CD4-positive, CD25-positive, alpha-beta regulatory T cell (primary cell): ENCODE measurements at places on chromosomes 4 and X. TPM values are rescaled to one million over a fixed set of nuclear protein-coding genes. Genes with fewer than 3 reads are reported as not detected.

GRCh38 chr4:55078987-55079386 is 46.4 kb downstream of the KDR start:
- H3K4me3 ChIP-seq: no peak overlapping the region
- no peak overlapping the region for H3K27ac ChIP-seq
- no peaks in the 10 kb centered on the region for H3K27me3 ChIP-seq
- no peaks in the 10 kb centered on the region for H3K4me1 ChIP-seq

The PTPN13 gene
- total RNA-seq: 4.6 TPM

DNA sequence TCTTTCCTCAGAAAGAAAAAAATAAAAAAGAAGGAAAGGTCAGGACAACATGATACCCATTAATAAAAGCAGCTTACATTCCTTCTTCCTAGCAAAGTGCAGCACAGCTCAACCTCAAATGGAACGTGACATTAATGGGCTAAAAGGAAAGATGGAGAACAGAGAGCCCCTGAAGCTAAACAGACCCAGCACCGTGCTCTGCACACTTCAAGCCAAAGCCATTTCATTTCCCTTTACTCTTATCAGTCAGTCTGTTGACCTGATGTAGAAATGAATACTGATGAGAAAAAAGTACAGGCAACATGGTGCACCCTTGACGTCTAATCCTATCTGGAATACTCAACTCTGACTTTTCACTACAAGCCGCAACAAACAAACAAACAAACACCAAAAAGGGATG is 57.7 kb upstream of the EDNRA start:
- no peak overlapping the region for H3K4me3 ChIP-seq
- no peaks in the 10 kb centered on the region for H3K36me3 ChIP-seq
- no peak for DNase-seq

The SERPINA7 gene
- total RNA-seq: not detected

The JADE3 gene
- total RNA-seq: 0.44 TPM

The SHROOM4 gene
- 0.17 TPM for total RNA-seq

- H3K27me3 ChIP-seq: peaks cover 3% of the 10 kb centered on the region
- H3K4me3 ChIP-seq: peak overlapping the region; percentile 77
- no peaks in the 10 kb centered on the region for H3K36me3 ChIP-seq
- peak overlapping the region; percentile 77 for H3K27ac ChIP-seq
Measured at GRCh38 chrX:18424482-18425198, 768 bp upstream of the CDKL5 start.

The SPINK2 gene
- total RNA-seq: 2.0 TPM

DNA sequence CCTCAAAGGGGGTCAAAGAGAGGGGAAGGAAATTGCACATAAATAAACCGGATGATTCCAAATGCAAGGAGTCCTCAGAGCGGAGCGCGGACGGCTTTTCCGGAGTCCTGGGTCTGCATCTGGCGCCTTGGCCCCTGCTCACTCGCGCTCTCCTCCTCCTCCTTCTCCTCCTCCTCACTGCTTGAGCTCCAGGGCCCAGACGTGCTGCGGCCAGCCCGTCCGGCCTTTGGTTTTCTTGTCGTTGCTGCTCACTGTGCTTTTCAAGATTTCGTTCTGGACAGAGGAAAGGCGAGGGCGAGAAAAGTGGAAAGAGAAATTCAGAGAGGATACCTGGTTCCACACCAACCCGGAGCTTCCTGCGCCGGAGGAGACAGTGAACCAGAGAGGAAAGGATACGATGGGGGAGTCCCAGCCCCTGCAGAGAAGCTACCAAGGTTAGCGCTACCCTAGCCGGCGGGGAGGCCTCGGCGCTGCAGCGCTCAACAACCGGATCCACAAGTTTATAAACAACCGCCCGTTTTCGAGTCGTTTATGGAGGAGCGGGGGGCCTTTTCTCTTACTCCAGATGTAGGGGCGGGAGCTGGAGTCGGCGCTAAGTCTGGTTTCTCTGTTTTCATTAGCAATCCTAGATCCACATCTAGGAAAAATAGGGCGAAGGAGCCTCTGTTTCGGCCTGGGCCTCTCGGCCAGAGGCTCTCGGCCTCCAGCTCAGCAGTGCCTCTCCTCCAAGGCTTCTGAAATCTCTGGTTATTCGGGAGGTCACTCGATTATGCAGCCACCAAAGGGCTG is 2.7 kb downstream of the HAND2 start:
- H3K27me3 ChIP-seq: peaks cover 30% of the 10 kb centered on the region
- no peaks in the 10 kb centered on the region for H3K36me3 ChIP-seq
- H3K27ac ChIP-seq: no peak overlapping the region
- no peak for DNase-seq
- H3K4me3 ChIP-seq: no peak overlapping the region
- peaks cover 20% of the 10 kb centered on the region for H3K4me1 ChIP-seq

DNA sequence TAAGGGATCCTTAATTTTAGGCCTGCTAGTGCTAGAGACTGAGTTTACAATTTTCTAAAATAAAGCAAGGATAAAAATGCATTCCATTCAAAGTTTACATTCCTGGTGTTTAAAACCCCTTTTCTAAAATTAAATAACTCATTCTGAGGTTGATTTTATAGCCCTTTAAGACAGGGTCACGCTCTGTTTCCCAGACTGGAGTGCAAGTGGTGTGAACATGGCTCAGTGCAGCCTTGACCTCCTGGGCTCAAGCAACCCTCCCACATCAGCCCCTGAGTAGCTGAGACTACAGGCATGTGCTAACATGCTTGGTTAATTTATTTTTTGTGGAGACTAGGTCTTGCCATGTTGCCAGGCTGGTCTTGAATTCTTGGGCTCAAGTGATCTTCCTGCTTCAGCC is 6.8 kb upstream of the CDKL2 start:
- peaks cover 7% of the 10 kb centered on the region for H3K36me3 ChIP-seq
- DNase-seq: no peak
- H3K27me3 ChIP-seq: no peaks in the 10 kb centered on the region
- no peak overlapping the region for H3K27ac ChIP-seq

- no peak overlapping the region for H3K27ac ChIP-seq
- no peaks in the 10 kb centered on the region for H3K36me3 ChIP-seq
- DNase-seq: no peak
- no peak overlapping the region for H3K4me3 ChIP-seq
- peaks cover 12% of the 10 kb centered on the region for H3K27me3 ChIP-seq
Measured at GRCh38 chr4:107034996-107035818, 906 bp downstream of the DKK2 start.

The MBNL3 gene
- total RNA-seq: 14.0 TPM

The CPE gene
- total RNA-seq: 1.8 TPM

DNA sequence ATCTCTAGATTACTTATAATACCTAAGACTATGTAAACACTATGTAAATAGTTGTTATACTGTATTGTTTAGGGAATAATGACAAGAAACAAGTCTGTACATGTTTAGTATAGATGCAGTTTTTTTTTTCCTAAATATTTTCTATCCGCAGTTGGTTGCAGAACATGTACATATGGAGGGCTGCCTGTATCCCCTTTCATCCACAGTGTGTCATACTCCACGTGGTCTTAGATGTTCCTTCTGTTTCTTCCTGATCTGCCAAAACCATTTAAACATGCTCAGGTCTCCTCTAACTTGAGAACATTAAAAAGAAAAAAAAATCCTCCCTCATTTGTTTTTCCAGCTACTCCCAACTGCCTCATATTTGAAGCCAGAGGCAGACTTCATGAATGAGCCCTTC is 14.0 kb downstream of the OCIAD1 start:
- DNase-seq: no peak
- no peaks in the 10 kb centered on the region for H3K4me1 ChIP-seq
- no peaks in the 10 kb centered on the region for H3K27me3 ChIP-seq

- no peak overlapping the region for H3K4me3 ChIP-seq
- H3K27ac ChIP-seq: no peak overlapping the region
- no peak for DNase-seq
- no peaks in the 10 kb centered on the region for H3K36me3 ChIP-seq
- no peaks in the 10 kb centered on the region for H3K4me1 ChIP-seq
Measured at GRCh38 chr4:73894001-73894400, 24.8 kb downstream of the CXCL1 start.

GRCh38 chr4:122152711-122153226 is 638 bp downstream of the BLTP1 start:
- H3K4me3 ChIP-seq: peak overlapping the region; percentile 90
- no peak for DNase-seq
- H3K27ac ChIP-seq: peak overlapping the region; percentile 91
- no peaks in the 10 kb centered on the region for H3K27me3 ChIP-seq

The TLR1 gene
- 9.8 TPM for total RNA-seq

The PJA1 gene
- total RNA-seq: 20.2 TPM

GRCh38 chrX:149837639-149838038 is 43.3 kb upstream of the MAGEA8 start:
- H3K27ac ChIP-seq: no peak overlapping the region
- no peak for DNase-seq
- H3K27me3 ChIP-seq: no peaks in the 10 kb centered on the region

GRCh38 chrX:2689773-2690666 is 1.1 kb upstream of the CD99 start:
- H3K27ac ChIP-seq: no peak overlapping the region
- H3K36me3 ChIP-seq: no peaks in the 10 kb centered on the region
- DNase-seq: no peak
- H3K4me1 ChIP-seq: peaks cover 40% of the 10 kb centered on the region
- H3K27me3 ChIP-seq: no peaks in the 10 kb centered on the region
- no peak overlapping the region for H3K4me3 ChIP-seq

GRCh38 chr4:124632439-124632838 is 80.1 kb downstream of the ANKRD50 start:
- H3K36me3 ChIP-seq: no peaks in the 10 kb centered on the region
- H3K4me1 ChIP-seq: no peaks in the 10 kb centered on the region
- H3K27me3 ChIP-seq: no peaks in the 10 kb centered on the region
- H3K27ac ChIP-seq: no peak overlapping the region
- H3K4me3 ChIP-seq: no peak overlapping the region

GRCh38 chr4:61200187-61200915 is at the start of gene ADGRL3:
Gene ADGRL3 (plus strand): TSS chr4:61200326.
- H3K36me3 ChIP-seq: no peaks in the 10 kb centered on the region
- H3K4me1 ChIP-seq: no peaks in the 10 kb centered on the region
- no peak within 1 kb of the TSS for H3K27ac ChIP-seq
- DNase-seq: no peak

The AKAP4 gene
- not detected for total RNA-seq

DNA sequence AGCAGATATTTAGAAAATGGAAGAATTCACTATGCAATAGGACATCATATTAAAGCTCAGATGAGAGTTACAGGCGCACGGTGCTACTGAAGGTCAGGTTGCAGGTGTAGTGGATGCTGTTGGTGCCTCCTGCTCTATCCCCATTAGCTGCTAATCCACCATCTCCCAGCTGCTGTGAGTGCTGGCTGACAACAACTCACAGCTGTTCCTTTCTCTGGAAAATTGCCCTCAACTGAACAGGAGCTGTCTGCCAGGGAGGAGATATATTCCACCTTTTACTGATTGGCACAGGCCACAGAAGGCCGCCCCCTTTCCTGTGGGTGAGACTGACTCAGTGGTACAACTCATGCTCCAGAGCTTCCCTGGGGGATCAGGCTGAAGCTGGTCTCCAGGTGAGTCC is 48.7 kb downstream of the UCHL1 start:
- no peaks in the 10 kb centered on the region for H3K27me3 ChIP-seq
- no peaks in the 10 kb centered on the region for H3K4me1 ChIP-seq
- DNase-seq: no peak
- H3K4me3 ChIP-seq: no peak overlapping the region
- H3K27ac ChIP-seq: no peak overlapping the region
- no peaks in the 10 kb centered on the region for H3K36me3 ChIP-seq

GRCh38 chr4:10639100-10639499 is 45.5 kb downstream of the CLNK start:
- no peak overlapping the region for H3K4me3 ChIP-seq
- no peaks in the 10 kb centered on the region for H3K4me1 ChIP-seq
- H3K36me3 ChIP-seq: no peaks in the 10 kb centered on the region
- no peak overlapping the region for H3K27ac ChIP-seq

DNA sequence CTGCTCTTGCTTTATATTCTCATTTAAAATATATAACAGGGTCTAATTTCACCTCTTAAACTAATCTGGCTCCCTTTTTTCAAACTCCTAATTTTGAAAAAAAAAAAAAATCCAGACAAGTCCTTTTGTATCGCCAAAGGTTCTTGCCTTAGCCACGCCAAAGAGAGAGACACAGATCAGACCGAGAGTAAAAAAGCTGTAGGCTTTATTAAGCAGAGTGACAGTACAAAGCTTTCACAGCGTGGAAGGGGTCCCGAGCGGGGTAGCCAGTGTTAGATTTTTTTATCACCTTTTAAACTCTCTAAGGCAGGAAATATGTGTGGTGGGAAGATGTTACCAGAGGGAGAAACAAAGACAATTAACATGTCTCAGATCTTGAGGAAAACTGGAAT is 54.1 kb downstream of the PAGE2 start:
- no peak overlapping the region for H3K27ac ChIP-seq
- H3K4me1 ChIP-seq: no peaks in the 10 kb centered on the region
- no peak overlapping the region for H3K4me3 ChIP-seq
- no peaks in the 10 kb centered on the region for H3K27me3 ChIP-seq
